ENCODE measurements at places on chromosomes 11 and 22.

DNA sequence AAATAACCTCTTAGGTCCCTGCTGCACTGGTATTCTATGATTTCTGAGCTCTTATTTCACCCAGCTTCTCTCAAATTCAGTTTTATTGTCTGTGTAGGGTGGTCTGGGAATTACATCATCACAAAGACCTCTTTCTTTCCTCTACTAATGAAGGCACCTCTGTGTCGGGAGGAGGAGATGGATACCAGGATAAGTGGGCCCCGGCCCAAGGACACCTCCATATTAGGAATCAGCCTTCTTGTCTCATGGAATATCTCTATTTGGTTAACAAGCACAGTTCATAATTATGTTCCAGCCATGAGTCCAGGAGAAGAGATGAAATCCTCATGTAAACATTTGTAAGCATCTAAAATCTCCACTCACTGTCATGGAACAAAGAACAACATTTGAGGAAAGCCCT, 9.4 kb downstream of the PARVA start:
- DNase-seq: no peak

DNA sequence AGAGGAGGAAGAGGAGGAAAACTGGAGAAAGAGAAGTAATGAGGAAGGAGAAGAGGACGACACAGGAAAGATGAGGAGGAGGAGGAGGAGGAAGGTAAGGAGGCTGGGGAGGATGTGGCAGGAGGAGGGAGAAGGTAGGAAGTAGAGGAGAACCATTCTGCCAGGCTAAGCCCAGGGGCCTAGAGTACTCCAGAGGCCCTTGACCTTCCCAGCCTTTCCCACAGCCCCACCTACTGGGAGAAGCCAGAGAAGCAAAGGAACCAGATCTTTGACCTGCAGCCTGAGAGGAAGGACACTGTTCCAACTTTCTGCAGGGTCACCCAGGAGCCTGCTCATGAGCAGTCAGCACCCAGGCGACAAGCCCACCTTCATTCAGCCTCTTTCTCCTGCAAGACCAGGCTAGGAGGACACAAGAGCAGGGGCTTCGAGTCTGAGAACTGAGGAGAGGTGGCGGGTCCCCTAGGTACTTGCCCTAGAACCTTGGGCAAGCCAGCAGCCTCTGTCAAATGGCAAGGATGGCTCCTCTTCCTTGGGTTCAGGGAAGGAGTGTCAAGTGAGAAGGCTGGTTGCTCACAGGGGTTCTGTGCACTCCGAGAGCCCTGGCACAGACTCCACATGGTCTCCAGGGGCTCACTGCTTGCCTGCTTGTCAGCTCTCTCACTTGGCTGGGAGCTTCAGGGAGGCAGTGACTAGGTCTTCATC, 27.9 kb upstream of the OAF start:
- DNase-seq: peak; percentile 76

DNA sequence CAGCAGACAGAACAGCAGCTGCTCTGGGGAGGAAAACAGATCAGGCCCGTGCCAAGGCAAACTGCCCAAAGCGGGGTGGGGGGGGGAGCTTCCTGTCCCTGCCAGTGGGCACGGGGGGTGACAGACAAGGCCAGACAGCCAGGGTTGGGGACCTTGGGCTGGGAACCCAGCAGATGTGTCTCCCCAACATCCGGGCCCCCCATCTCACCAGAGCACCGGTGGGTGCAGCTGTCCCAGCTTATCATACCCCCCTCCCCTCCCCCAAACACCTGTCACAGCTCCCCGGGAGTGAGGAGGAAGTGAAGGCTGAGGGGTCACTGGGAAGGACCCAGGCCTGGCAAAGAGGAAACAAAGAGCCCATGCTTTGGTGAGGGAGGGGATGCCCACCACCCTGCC, 1.3 kb downstream of the PPP1R14B start:
- DNase-seq: no peak

DNA sequence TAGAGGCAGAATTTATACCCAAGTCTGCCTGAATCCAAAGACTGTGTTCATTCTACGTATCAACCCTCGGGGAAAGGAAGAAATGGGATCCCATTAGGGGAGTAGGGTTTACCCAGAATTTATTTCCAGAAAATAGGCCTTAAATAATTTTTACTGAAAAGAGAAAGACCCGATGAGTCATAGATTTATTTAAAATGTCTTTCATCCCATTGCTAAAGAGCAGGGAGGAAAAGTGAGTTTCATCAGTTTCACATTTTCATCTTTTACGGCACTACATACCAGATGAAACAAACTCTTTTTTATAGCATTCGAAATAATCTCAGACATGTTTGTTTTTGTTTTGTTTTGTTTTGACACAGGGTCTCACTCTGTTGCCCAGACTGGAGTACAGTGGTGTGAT, 31.3 kb downstream of the SLC1A2 start:
- no peak for DNase-seq

GRCh38 chr11:120952461-120953434, 71.2 kb upstream of the TBCEL start:
- peak; percentile 83 for DNase-seq

DNA sequence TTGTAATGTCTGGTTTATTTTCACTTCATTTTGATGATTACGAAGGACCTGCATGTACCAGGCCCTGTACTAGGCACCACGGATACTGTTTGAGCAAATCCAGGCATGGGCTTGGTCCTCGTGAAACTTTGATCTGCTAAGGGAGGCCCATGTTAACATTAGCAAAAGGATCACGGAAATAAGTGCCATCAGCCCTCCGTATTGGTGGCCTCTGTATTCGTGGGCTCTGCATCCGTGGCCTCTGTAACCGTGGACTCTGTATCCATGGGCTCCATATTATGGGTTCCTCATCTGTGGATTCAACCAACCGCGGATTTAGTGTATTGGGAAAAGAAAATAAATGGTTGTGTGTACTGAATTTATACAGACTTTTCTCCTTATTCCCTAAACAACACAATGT, 8.7 kb downstream of the ARHGAP8 start:
- no peak for DNase-seq

GRCh38 chr11:108729227-108729871, 64.5 kb downstream of the DDX10 start:
- DNase-seq: no peak

DNA sequence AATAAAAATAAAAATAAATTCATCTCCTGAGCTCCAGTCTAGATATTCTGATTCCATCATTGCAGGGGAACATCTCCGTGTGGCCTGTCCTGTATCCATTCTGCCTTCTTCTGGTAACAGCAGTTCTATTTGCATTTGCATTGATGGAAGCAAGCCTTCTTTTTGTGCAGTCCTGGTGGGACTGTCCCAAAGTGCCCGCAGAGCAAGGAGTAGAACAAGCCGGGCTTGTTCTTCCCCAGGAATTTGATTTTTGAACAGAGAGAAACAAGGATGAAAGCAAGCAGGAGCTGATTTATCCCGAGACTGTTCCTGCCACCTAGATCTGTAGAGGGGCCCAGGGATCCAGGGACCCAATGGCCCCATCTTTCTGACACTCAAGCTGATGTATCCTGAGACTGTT, 65.4 kb downstream of the SYN3 start:
- DNase-seq: no peak

DNA sequence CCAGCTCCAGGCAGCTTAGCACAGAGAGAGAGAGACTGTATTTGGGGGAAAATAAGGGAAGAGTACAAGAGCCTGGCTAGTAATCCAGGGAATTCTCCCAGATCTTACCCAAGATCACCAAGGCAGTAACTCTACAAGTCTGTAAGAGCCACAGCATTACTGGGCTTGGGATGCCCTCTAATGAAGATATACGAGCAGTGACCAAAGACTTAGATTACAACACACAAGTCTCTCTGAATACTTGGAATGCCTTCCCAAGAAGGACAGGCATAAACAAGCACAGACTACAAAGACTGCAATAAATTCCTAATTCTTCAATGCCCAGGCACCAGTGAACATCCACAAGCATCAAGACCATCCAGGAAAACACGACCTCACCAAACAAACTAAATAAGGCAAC, 17.7 kb downstream of the DNAJC24 start:
- no peak for DNase-seq

GRCh38 chr11:125167292-125167953, 2.9 kb downstream of the PKNOX2 start:
- DNase-seq: no peak

GRCh38 chr11:126723665-126724045, 276.9 kb downstream of the KIRREL3 start:
- DNase-seq: no peak

- DNase-seq: peak; percentile 42
Measured at GRCh38 chr11:34492806-34493414, 20.7 kb downstream of the ELF5 start.

- DNase-seq: no peak
Measured at GRCh38 chr11:6771926-6772893, at the start of gene OR2AG2. Gene OR2AG2 (minus strand): TSS chr11:6771976. CDS start chr11:6768957, 3,019 bp downstream.

DNA sequence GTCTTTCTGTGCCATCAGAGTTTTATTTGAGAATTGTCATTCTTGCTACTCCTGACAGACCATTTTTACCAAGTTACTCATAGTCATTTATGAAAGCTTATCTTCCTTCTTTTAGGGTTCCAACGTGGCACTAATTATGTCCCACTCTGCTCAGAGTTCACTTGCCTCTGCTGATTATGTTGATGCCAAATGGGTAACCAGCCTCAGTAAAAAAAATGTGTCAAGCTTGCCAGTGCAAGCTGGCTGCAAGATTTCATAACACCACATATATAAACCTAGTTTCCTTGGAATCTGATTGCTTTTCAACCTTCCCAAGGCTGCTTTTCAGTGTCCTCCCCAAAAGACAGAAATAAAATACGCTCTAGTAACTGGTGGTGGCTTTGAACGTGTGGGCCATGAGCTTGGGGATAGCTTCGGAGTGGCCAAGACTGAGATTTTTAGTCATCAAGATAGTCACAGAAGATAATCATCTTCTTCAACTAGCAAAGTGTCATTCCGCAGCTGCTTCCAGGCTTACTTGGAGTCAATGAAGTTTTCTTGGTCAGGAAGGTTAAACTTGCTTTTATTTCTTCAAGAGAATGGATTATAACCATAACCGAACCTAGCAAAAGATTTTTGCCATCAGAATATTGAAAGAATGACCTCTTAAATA, 29.5 kb upstream of the APOA1 start:
- DNase-seq: no peak

- no peak for DNase-seq
Measured at GRCh38 chr11:103939694-103940093, 96.7 kb upstream of the DDI1 start.

GRCh38 chr11:18408558-18409291, 3.4 kb upstream of the LDHC start:
- no peak for DNase-seq

GRCh38 chr11:105609832-105610781, at the start of gene GRIA4:
Gene GRIA4 (plus strand): TSS chr11:105610073. CDS start chr11:105610998, 925 bp downstream.
- peak; percentile 46 for DNase-seq

GRCh38 chr22:36325154-36326031, 62.4 kb downstream of the MYH9 start:
- no peak for DNase-seq

- no peak for DNase-seq
Measured at GRCh38 chr11:95156133-95156721, 66.6 kb downstream of the ENDOD1 start.

DNA sequence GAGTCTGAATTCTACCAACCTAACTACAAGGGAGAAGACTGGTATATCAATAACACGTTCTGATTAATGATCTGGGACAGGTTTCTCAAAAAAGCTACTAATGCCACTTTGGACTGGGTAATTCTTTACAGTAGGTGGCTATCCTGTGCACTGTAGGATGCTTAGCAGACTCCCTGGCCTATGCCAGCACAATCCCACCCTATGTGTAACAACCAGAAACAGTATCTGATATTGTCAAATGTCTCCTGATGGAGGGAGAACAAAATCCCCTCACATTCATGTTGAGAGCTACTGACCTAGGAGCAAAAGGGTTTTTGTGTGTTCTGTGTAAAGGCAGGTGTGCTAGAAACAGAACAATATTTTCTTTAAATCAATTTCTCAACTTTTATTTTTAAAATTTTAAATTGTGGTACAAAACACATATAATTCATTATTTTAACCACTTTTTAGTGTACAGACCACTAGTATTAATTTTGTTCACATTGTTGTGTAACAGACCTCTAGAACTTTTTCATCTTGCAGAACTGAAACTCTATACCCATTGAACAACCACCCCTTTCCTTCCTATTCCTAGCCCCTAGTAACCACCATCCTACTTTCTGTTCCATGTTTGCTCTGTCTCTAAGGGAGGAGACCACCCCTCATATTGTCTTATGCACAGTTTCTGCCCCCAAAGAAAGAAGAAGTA, 2.1 kb upstream of the MS4A6A start:
- DNase-seq: no peak

DNA sequence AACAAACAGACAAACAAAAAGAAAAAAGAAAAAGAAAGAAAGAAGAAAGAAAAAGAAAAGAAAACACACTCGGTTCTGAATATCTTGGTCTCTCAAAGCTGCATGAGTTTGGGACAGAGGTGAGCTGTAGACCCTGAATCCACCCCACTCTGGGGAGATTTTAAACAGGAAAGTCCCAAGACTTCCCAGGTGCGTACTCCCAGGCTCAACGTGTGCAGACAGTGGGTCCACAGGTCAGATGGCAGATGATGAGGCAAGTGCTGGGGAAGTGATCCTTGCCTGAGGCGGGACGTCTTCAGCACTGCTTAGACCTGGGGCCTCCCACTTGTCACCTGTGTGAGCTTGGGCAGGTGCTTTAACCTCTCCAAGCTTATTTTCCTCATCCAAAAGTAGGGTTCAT, 9.3 kb downstream of the CREB3L1 start:
- no peak for DNase-seq

DNA sequence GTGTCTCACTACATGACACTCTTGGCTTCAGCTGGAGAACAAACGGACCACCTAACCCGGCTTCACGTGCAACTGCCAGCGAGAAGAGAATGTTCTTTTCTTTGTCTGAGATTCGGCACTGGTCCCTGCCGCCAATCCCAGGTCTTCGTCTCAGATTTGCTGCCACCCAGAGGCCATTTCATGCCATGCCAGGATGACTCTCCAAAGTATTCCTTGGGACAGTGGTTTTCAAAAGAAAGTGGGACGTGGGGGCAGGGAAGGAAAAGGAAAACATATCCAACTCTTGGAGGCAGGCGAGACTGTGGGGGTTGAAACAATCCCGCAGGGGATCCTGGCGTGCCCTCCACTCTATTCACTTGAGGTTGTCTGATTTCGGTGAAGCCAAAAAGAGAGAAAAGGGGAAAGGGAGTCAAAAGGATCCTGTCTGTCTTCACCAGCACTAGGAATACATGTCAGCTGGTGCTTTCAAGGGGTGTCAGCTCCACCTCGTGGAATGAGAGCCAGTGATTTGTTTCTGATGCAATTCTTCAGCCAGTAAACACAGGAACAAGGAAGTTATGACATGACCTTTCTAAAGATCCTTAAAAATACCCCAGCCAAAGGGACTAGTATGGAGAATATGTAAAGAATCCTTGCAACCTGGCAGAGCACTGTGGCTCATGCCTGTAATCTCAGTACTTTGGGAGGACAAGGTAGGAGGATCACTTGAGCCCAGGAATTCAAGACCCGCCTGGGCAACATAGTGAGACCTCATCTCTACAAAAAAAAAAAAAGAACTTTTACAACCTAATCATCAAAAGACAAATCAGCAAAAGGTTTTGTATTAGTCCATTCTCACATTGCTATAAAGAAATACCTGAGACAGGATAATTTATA, 41.0 kb upstream of the APLNR start:
- DNase-seq: peak; percentile 42

Data from HuH-7 (cell line).